ENCODE measurements at places on chromosomes 5 and 9.

GRCh38 chr9:14993061-14993800 is 83.0 kb upstream of the FREM1 start:
- DNase-seq: no peak
- H3K4me3 ChIP-seq: peak overlapping the region; percentile 29
- H3K27ac ChIP-seq: no peak overlapping the region
- H3K27me3 ChIP-seq: no peaks in the 10 kb centered on the region
- H3K4me1 ChIP-seq: no peaks in the 10 kb centered on the region
- H3K36me3 ChIP-seq: no peaks in the 10 kb centered on the region

DNA sequence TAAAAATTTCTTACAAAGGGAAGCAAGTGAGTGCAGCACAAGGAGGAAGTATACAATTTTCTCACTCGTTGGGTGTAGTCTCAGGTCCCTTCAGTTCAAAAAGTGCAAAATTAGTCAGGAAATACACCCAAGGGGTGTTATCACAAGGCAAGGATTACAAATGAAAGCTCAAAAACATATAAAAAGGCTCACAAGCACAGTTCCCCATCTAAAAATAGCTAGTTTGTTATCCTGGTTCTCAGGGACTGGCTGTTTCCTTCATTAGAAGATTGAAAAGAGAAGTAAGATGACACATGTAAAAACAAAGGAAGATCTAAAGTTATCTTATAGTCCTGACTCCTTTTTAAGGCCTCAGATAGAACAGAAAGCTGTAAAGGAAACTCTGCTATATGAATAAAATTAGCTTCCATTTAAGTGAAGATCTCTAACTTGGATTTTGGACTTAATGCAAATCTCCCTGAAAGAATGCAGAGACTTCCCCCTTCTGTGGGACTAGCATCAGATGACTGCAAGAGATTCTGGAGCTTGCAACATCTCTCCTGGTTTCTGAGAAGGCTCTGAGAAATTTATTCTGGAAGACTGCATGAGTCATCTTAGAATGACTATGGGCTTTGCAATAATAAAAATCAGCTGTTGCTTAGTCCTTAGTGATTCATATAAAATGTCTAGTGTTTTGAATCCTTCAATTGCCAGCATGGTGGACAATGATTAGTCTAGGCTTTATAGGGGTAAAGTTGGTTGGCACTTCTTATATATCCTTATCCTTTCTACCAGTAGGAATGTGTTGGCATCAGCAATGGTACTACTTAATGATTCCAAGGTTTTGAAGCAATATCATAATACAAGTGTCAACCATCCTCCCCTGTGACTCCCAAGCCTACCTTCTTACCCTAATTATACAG is 25.4 kb downstream of the DAB2 start:
- H3K4me3 ChIP-seq: no peak overlapping the region
- no peaks in the 10 kb centered on the region for H3K36me3 ChIP-seq
- no peaks in the 10 kb centered on the region for H3K27me3 ChIP-seq
- peaks cover 36% of the 10 kb centered on the region for H3K4me1 ChIP-seq
- peak overlapping the region; percentile 63 for H3K27ac ChIP-seq
- DNase-seq: no peak

DNA sequence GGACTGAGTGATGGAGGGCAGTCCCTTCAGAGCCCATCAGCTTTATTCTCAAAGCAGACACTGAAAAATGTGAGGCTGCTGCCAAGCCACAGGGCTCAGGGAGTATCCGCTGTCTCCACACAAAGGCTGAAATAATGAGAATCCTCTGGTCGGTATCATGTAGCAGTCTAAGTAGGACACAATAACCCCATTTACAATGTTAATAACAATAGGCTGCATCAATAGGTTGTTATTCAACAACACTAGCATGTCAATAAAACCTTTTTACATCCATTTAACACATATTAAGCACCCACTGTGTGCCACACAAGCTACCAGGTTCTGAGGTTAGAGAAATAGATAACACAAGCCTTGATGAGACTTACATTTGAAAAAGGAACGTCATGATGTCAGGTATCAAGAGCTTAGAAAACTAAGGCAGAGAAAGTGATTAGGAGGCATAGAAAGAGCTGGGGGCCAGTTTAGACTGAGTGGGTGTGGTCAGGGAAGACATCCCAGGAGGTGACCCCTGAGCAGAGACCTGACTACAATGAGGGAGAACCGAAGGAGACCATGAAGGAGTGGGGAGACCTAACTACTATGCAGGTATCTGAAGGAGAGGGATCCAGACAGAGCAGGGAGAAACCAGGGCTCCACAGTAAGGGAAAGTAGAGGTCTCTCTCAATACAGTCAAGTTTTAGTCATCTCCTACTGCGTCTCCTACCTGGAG is 140.1 kb upstream of the GRIA1 start:
- no peaks in the 10 kb centered on the region for H3K4me1 ChIP-seq
- DNase-seq: no peak
- no peaks in the 10 kb centered on the region for H3K27me3 ChIP-seq
- no peak overlapping the region for H3K4me3 ChIP-seq

DNA sequence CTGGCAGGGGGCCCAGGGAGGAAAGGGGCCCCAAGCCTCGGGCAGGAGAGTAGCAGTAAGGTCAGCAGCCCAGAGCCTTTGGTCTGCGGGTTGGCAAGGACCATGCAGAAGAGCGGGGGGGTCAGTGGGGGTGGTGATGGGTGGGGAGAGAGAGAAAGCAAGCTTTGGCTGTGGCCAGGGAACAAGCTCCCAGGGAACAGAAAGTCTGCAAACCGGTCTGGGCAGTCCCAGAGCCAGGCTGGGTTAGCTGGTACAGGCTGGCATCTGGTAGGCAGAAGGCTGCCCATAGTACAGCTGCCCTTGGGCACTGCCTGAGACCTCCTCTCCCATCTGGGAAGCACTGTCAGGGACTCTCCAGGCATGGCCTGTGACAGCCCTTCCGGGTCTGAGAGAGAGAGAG is 10.5 kb upstream of the EPB41L4B start:
- no peaks in the 10 kb centered on the region for H3K27me3 ChIP-seq
- no peak overlapping the region for H3K4me3 ChIP-seq
- peak overlapping the region; percentile 68 for H3K27ac ChIP-seq
- no peaks in the 10 kb centered on the region for H3K36me3 ChIP-seq
- DNase-seq: no peak
- H3K4me1 ChIP-seq: peaks cover 35% of the 10 kb centered on the region

DNA sequence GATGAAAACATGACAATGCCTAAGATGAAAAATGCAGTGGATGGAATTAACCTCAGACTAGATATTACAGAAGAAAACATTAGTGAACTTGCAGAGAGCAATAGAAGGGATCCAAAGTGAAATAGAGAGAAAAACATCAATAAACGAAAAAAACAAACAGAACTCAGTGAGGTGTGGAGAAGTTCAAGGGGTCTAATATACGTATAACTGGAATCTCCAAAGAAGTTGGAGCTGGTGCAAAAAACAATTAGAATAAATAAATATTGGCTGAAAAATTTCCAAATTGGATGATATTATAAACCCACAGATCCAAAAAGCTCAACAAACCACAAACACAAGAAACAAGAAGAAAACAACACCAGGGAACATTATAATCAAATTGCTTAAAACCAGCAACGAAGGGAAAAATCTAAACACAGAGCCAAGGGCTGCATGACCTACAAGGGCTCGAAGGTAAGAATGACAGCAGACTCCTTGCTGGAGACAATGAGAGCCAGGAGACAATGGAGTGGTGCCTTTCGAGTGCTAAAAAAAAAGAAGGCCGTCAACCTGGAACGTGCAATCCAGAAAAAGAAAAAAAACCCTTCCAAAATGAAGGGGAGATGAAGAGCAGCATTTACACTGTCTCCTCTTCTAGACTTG is 11.8 kb downstream of the FAM163B start:
- H3K27me3 ChIP-seq: no peaks in the 10 kb centered on the region
- no peak overlapping the region for H3K27ac ChIP-seq
- H3K36me3 ChIP-seq: no peaks in the 10 kb centered on the region
- H3K4me3 ChIP-seq: no peak overlapping the region
- DNase-seq: no peak
- H3K4me1 ChIP-seq: no peaks in the 10 kb centered on the region

- H3K4me1 ChIP-seq: no peaks in the 10 kb centered on the region
- no peak for DNase-seq
- H3K27ac ChIP-seq: peak overlapping the region; percentile 36
- H3K4me3 ChIP-seq: no peak overlapping the region
- H3K27me3 ChIP-seq: no peaks in the 10 kb centered on the region
These were observed 82.3 kb upstream of the AGXT2 start for GRCh38 chr5:35129921-35130485.

DNA sequence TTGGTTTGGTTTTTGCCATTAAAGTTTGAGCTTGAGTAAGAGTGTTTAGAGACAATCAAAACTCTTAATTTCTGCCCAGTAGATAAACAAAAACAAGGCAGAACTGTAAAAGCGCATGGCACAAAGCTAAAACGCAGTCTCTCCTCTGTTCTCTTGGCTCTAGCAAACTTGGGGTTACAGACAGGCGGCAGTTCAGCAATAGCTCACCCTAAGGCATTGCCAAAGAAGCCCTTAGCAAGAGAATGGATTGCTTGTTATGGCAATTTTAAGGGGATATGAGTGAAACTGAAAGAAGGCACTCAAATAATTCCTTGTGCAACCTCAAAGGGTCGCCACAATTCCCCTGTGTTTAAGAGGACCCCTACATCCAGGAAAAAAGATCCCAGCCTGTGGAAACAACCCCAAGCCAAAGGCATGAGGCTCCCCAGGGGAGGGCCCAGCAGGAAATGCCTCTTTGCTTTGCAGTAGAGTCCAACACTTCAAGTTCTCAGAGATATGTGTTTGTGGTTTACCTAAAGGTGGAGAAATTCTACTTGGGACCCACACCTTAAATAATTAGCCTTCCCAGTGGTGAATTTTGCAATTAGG is 317.0 kb upstream of the MPDZ start:
- H3K4me3 ChIP-seq: no peak overlapping the region
- H3K4me1 ChIP-seq: no peaks in the 10 kb centered on the region
- DNase-seq: no peak
- H3K27me3 ChIP-seq: no peaks in the 10 kb centered on the region
- no peaks in the 10 kb centered on the region for H3K36me3 ChIP-seq

DNA sequence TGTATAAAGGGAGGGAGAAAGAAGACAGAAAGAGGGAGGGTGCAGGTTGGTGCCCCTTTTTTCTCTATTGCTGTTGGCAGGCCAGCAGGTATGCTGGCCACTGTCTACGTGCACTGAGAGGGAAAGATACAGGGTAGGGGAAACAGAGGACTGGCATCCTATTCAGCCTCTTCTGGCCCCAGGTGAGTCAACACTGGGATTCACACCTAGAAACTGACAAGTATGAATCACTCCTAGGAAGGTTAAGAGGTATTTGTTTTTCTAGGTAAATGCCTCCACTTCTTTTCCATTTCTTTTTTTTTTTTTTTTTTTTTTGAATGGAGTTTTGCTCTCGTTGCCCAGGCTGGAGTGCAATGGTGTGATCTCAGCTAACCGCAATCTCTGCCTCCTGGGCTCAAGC is 2.8 kb upstream of the UBAP1 start:
- H3K4me1 ChIP-seq: peaks cover 31% of the 10 kb centered on the region
- no peaks in the 10 kb centered on the region for H3K36me3 ChIP-seq
- H3K27ac ChIP-seq: peak overlapping the region; percentile 32
- DNase-seq: no peak

Measured in esophagus squamous epithelium (tissue), 5 donors.